ENCODE measurements at places on chromosomes 1 and 21.

GRCh38 chr1:211035821-211036380 is 98.0 kb downstream of the KCNH1 start:
- no peak for DNase-seq

DNA sequence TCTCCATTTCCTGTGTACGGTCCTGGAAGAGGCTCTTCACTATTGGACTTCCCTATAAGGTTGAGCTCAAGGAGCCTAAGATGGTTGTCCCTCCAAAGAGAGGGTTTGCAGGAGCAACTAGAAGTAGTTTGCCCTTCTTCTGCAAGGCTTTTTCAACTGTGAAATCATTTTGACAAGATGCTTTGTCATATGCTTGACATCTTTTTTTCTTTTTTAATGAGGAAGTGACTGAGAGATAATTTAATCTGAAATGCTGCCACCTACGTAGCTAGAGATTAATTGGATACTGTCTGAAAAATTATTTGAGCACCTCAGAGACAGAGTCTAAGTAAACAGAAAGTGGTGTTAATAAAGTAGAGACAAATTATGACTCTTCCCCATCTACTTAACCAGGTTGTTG is 97.0 kb downstream of the CHRM3 start:
- DNase-seq = no peak

- no peak for DNase-seq
Measured at GRCh38 chr21:44614161-44614631, 2.3 kb downstream of the KRTAP10-8 start.

GRCh38 chr1:12107718-12108117 is 44.6 kb downstream of the TNFRSF8 start:
- no peak for DNase-seq

All from CD4-positive, alpha-beta T cell treated with Interleukin-4 for 4 hours (primary cell).